Activated T-helper 1 cell treated with anti-CD3 and anti-CD28 coated beads, Interleukin-2, amount 50 U/mL, for 16 hours (primary cell): ENCODE measurements at places on chromosomes 5 and 9.

DNA sequence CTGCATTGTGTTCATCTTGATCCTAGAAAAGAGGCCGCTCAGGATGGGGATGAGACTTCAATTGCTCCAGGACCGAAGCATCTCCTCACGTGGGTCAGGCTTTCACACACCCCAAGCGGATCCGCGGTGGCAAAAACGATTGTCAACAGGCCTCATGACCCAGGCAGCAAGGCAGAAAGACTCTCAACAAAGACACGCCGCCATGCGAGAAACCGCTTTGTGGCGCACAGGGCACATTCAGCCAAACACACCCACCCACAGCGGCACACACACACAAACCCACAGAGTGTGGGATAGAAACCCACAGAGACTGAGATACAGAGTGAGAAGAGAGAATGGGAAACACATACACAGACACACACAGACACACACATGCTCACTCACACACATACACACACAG lies 483.4 kb downstream of the SPATA31A7 start:
- DNase-seq = no peak

DNA sequence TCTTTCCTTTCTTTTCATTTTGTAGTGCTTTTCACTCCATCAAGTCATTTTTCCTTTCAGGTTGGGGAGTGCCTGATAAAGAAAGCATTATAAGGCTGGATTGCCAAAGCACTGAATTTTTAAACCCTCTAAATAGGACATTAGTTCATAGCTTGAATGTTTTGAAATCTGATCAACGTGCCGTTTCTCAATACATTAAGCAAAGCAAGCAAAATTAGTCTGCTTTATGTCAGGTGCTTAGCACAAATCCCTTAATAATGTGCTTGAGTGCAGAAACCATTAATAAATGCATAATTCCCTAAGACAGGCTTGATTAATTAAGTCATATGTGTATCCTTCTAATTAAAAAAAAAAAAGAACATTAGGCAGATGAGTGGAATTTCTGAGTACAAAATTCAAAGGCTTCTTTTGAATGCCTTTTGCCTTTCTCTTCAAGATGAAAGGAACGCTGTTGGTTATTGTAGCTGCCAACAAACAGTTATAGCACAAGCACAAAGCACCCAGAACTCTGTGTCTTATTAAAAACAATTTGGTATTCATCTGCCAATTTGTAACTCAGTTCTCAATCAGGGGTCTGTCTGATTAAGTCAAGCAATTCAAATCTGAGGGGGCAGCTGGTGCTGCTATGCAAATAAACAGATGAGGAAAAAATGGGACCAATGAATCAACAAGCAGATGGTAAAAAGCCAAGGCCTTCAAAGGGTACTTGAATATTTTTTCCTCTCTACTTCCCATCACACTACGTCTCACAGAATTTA lies 233.7 kb downstream of the TLE1 start:
- no peak for DNase-seq

GRCh38 chr5:158278216-158278925 lies 419.4 kb upstream of the CLINT1 start:
- no peak for DNase-seq

DNA sequence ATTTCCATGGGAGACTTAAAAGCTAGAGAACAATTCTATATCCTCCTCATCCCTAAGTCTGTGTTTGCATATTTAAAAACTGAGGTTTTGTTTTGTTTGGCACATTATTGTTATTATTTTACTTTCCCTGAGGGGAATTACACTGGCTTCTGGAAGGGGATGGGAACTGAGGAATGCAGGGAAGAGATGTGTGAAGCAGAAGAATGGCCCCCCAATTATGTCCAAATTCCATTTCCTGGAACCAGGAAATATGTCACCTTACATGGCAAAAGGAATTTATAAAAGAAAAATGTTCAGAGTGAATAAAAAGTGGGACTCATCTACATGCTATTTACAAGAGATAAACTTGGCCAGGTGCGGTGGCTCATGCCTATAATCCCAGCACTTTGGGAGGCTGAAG lies 129.8 kb downstream of the MARCHF11 start:
- DNase-seq = no peak

DNA sequence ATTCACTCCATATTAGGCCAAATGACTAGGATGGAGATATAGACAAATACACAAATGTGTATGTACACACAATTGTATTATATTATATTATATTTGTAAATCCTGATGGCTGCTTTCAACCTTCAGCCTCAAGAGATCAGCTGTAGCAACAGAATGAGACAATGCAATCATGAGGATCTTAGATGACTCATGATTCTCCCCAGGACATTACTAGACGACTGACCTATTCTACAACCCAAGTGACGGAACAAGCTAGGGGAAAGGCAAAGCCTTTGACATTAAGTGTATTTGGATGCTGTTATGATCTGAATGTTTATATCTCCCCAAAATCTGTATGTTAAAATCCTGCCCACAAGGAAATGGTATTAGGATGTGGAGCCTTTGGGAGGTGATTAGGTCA lies 66.5 kb downstream of the COX7C start:
- no peak for DNase-seq

GRCh38 chr5:43985411-43985810 lies 382.4 kb downstream of the NNT start:
- no peak for DNase-seq

- no peak for DNase-seq
These were observed 6.4 kb upstream of the PAIP1 start for GRCh38 chr5:43563321-43563720.

DNA sequence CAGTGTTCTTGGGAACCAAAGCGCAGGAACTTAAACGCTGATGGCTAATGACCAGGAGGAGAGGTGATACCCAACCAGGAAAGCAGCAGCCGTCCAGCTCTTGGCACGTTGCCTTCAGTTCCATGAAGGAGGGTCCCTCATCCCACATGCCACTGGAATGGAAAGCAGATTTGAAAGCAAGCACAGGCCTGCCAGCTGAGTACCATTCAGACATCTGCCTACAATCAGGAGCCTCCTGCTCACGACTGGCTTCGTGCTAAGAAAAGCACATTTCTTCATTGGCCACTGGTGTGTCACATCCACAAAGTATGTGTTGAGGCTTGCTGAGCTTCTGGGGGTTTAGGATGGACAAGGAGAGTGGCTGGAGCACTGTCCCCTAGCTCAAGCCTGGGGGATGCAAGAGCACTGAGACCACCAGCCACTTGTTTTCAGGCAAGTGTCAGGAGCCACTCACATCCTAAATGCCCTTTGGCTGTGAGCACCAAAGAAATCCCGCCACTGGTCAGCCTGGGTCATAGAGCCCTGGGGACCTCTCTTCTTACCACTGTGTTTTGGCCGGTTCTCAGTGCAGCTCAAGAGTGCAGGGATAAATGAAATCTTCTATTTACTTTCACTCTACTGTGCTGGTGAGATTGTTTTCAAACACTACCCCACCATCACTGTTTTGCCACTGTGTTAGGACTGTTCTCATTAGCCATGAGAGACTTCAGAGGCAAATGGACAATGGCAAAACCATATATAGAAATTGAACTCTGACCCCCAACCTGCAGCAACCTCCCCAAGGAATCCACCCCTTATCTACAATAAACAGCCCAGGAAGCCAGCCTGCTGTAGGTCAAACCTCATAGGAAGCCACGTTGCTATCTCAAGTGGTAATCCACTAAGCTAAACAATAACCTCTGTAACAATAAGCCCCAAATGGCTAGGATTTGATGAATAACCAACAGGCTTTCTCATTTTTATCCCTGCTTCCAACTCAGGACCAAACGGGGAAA lies 58.3 kb downstream of the MTX3 start:
- DNase-seq = no peak

DNA sequence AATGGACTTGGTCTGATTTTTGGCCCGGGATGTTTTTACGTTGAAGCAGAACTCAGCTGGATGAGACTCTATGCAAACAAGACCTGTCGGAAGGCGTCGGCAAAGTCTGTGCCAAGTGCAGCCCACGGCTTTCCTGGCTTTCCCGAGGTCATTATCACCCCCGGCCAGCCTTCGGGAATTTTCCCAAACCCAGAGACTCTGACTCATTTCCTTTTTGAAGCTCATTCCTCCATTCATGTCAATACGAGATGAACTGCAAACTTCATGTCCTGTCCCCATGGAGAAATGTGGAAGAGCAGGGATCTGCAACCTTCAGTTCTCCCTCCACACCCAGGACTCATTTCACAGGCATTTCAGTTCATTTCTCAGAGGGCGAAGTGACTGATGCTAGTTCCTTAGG lies 95.3 kb downstream of the IRX2 start:
- no peak for DNase-seq

DNA sequence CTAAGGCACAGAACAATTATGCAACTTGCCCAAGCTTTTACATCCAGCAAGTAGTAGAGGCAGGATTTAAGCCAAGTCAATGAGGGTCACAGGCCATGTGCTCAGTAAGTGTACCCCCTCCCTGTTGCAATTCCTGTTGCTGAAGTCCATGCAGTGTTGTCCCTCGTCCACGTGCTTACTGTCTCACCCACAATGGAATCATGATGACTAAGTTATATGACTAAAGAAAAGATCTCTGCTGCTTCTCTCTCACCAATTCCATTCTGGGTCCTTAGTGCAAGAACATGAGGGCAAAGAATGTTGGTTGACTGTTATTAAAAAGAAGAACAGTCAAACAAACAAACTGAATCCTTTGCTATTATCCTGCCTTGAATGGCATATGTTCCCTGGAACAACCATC lies 233.6 kb upstream of the SLC24A2 start:
- no peak for DNase-seq

DNA sequence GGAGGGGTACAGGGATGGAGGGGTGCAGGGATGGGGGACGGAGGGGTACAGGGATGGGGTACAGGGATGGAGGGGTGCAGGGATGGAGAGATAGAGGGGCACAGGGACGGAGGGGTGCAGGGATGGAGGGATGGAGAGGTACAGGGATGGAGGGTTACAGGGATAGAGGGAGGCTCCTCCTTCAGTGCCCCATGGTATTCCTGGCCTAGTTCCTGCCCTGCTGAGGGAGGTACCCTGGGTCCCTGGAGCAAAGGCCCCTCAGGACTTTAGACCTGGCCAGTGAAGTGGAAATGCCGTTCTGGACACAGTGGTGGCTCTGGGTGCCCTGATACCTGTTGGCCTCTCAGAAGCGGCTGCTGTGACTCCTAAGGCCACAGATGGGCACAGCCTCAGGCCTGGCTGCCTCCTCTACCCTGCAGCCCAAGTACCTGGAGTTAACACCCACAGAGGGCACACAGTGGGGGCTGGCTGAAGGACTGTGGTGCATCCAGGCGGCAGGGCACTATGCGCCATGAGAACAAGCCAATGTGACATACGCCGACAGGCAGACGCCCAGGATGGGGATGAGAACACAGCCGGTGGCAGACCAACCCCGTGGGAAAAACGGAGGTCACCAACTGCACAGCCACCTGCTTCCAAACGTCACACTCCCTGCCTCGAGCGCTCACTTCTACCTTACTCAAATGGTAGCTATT lies 8.4 kb downstream of the PTGES2 start:
- no peak for DNase-seq

GRCh38 chr5:169029037-169029436 lies 271.9 kb downstream of the SLIT3 start:
- no peak for DNase-seq

DNA sequence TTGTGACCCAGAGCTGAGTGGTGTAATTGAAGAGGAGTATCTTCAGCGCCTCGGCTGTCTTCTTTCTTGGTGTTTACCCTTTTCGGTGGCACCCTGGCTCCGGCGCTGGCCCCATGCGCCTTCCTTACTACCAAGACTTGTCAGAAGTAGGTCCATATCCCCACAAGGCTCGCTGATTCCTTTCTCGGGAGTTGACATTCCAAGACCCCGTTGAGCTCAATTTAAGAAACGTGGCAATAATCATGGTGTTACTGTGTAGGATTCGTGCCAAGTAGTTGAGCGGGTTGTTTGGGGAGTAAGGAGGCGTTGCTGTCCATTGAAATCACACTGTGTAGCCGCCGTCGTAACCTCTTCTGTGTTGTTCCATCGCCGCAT lies 795 bp downstream of the NDUFAF2 start:
- DNase-seq = no peak

- no peak for DNase-seq
These were observed 1.1 kb upstream of the BRD3 start for GRCh38 chr9:134068744-134069479.

GRCh38 chr5:117041926-117042595 lies 467.4 kb upstream of the SEMA6A start:
- DNase-seq = no peak

- DNase-seq = no peak
These were observed 171.9 kb downstream of the ENTREP1 start for GRCh38 chr9:69496846-69497450.

- no peak for DNase-seq
These were observed 31.4 kb upstream of the SYK start for GRCh38 chr9:90770182-90770738.

GRCh38 chr5:156879665-156880285 lies 29.7 kb downstream of the PPP1R2B start:
- no peak for DNase-seq

GRCh38 chr5:174692982-174693422 lies 31.4 kb upstream of the MSX2 start:
- DNase-seq = no peak

DNA sequence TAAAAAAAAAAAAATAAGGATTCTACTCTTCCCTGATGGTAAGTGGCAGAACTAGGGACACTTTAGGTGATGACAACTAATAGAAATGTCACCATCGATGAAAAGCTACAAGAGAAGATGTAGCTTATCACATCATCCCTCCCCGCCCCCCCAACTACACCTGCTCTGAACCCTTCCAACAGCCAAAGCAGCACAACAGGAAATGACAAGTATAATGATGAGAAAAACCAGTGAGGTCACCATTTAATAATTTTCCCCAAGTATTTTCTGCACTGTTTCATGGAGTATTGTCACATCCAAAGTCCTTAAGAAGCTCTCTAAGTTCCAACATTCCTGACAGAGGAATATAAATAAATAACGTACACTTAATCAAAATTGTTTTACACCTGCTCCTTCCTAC lies 221.4 kb downstream of the EFNA5 start:
- no peak for DNase-seq

DNA sequence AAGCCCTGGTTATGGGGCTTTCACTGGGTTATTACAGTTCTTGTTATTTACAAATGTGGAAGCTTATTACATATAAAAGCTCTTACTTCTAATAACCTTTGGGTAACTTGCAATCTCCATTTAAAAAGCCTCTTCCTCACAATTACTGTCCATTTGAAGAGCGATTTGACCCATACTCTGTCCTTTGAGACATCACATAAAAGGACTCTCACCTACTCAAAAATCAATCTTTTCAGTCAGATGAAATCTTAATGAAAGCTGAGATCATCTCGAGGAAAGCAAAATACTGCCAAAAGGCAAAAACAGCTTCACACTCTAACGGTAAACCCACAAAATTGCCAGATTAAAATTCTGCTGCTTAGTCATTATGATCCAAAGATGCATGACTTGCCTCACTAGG lies 29.8 kb downstream of the ELAVL2 start:
- DNase-seq = no peak

DNA sequence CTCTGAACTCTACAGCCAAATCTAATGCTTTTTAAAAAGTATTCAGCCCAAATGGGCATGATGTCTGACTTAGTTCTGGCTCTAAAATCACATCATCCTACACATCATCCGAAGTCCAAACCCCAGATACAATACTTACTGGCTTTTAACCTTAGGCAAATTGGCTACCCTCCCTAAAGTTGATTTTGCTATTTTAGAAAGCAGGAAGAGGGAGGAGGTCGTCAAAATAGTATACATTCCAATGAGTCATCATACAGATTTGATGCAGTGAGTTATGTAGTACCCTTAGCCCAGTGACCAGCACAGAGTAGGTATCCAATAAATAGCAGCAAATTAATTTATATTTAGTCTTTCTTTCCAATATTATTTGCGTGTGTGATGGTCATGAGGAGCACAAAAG lies 582.0 kb upstream of the TUSC1 start:
- DNase-seq = no peak
